Dermis blood vessel endothelial cell (primary cell): ENCODE measurements at places on chromosomes 5 and 9. TPM values are rescaled to one million over a fixed set of nuclear protein-coding genes. Genes with fewer than 3 reads are reported as not detected.
A peak's percentile ranks its signal among the peaks of the same experiment; 100 is the strongest.

DNA sequence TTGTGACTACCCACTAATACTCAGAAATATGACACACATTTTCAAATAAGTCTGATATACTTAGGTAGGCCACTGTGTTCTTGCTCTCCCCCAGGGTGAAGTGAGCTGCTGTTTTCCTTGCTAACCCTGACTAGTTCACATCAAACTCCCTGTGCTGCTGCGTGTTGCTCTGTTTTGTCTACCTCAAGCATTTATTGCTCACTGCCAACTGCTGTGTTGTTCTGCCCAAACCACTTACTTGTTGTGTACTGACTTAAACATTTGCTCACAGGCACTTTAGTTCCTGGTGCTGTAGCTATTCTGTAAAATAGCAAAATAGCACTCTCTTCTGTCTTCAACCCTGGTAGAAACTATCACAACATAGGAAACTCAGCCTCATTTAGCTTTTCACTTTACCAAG is 255.7 kb downstream of the HCN1 start:
- no peak for DNase-seq

The GZMA gene
- total RNA-seq, result not detected in 2 replicates

The SLCO4C1 gene
- total RNA-seq, result 0.14 and 0.17 TPM in 2 replicates

- DNase-seq, result no peak
These were observed 58.4 kb upstream of the NUDT12 start for GRCh38 chr5:103620851-103621547.

The SET gene
- 512 and 600 TPM in 2 replicates for total RNA-seq

The NREP gene
- total RNA-seq, result 24.9 and 39.0 TPM in 2 replicates

GRCh38 chr9:127360829-127361228 is 36.1 kb upstream of the SLC2A8 start:
- no peak for DNase-seq

DNA sequence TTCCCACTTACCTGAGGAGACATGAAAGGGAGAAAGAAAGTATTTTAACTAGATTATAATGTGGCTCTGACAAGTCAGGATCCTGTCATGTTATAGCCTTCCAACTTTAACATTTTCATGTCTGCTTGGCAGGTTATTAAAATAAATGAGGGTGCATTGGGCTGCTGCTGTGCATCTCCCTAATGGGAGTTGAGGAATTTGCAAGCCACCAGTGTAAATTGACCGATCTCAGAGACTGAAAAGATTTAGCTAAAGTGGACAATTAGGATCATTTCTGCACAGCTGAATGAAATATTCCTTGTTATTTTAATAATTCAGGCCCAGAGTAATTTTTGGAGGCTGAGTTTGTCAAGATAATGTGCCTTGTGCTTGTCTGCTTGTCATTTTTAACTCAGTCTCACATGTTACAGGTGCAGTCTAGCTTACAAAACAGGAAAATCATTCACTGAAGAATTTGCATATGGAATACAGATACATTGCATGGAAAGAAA is 366.3 kb upstream of the ADAMTS16 start:
- DNase-seq, result no peak

The CCDC152 gene
- 0.51 and 0.74 TPM in 2 replicates for total RNA-seq

- no peak for DNase-seq
These were observed 78.2 kb downstream of the FAM114A2 start for GRCh38 chr5:153960269-153961215.

GRCh38 chr5:58469896-58470295 is 10.0 kb upstream of the PLK2 start:
- DNase-seq, result no peak

DNA sequence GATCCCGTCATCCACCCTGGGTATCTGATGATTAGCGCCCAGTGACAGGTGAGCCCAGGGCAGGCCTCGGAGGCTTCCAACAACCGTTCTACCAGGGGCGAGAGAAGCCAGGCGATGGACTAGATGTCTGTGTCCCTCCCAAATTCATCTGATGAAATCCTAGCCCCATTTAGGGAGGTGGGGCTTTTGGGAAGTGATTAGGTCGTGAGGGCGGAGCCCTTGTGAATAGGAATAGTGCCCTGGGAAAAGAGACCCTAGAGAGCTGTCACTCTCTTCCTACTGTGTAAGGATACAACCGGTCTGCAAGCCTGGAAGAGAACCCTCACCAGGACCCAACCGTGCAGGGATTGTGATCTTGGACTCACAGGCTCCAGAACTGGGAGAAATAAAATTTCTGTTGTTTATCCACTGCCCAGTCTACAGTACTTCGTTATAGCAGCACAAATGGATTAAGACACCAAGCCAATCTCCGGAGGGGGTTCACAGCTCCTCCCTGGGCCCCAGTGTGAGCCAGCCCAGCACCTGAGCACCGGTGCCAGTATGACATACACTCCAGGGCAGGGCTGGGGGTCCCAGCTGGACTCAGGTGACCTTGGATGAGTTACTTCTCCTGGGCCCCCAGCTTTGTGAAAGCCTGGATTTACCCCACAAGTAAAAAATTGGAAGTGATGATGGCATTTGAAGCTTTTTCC is 162.2 kb downstream of the DAB2IP start:
- DNase-seq, result no peak

DNA sequence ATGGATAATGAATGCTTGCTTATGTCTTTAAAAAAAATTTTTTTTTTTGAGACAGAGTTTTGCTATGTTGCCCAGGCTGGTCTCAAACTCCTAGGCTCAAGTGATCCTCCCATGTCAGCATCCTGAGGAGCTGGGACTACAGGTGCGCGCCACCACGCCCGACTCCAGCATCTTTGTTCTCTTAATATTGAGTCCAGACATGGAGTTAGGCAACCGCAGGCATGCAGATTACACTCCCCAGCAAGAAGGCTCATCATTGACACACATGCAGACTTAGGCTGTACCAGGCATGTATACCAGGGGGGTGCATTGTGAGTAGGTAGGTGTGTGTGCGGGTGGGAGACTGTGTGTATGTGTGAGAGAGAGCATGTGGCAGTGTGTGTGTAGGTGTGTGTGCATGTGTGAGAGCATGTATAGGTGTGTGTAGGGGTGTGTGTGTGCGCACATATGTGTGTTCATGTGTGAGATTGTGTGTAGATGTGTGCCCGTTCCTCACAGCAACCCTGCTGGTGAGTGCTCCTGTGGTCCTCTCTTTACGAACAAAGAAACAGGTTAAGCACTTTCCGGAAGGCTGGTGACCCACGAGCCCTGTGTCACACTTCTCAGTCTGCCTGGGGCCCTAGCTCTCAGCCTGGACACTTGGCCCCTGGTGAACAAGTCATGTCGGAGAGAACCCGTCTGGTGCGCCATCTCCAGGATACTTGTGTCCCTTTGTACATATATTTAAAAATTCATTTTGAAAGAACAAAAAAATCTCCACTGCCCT is 6.2 kb downstream of the OBP2B start:
- no peak for DNase-seq

- DNase-seq, result no peak
These were observed 152.2 kb upstream of the OTULINL start for GRCh38 chr5:14429101-14430050.

The PROB1 gene
- 6.1 and 9.2 TPM in 2 replicates for total RNA-seq

The ADAMTS12 gene
- total RNA-seq, result 1.0 and 2.3 TPM in 2 replicates

DNA sequence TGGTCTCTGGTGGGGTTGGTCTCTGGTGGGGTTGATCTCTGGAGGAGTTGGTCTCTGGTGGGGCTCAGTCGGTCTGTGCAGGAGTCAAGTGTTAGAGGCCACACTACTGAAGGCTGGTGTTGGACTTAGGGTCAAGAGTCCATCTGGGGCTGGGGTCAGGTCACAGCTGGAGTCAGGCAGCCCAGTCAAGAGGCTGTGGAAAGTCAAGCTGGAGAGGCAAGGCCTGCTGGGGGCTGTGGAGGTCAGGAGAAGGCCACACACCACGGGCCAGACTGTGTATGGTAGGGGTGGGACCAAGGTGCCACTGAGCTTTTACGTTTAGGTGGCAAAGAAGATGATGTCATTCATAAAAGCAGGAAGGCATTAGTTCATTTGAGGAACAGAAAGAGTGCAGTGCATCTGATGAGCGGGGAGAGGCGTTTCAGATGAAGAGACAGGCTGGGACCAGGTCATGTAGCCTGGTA is 16.7 kb upstream of the CD74 start:
- DNase-seq, result no peak

The C5orf63 gene
- 1.5 and 1.9 TPM in 2 replicates for total RNA-seq

DNA sequence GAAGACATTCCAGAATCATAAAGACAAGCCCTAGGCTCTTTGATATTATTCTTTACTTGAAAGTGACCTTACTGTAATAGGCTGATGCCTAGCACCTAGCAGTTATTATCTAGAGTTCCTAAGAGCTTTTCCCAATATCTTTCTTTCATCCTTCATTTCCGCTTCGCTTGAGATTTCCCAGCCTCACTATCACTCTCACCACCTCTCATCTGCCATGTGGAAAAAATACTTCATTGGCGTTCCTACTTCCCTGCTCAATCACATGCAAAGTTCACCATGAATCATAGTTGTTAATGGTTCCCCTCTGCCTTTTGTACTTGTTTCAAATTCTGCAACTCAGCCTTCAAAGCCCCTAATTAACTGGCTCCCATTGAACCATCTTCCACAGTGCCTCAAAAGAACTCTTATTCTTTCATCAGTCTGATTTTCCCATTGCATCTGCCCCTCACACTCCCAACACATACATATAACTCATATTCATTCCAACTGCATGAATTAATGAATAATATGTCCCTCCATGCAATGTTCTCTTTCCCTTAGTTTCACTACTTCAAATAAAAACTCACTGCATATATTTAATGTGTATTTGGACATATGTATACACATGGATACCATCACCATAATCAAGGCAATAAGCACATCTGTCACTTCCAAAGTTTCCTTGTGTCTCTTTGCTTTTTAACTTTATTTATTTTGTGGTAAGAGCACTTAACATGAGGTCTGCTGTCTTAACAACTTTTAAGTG is 221.6 kb downstream of the PARP8 start:
- DNase-seq, result no peak

DNA sequence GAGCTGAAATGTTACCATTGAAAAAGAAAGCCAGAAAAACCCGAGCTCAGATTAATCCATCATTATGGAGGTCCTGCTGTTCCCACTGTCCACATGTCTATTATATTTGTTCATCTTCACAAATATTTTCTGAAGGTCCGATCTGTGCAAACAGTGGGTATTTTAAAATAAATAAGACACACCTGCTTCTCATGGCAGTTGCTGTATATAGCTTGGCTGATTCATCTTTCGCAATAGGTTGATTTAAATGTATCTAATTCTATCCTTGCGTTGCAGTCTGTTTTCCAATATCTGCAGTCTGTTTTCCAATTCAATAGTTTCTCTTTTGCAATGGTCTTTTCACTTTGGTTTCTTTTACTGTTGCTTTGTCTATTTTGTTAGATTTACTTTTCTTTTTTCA is 87.4 kb upstream of the PCA3 start:
- peak; percentile 27 for DNase-seq

DNA sequence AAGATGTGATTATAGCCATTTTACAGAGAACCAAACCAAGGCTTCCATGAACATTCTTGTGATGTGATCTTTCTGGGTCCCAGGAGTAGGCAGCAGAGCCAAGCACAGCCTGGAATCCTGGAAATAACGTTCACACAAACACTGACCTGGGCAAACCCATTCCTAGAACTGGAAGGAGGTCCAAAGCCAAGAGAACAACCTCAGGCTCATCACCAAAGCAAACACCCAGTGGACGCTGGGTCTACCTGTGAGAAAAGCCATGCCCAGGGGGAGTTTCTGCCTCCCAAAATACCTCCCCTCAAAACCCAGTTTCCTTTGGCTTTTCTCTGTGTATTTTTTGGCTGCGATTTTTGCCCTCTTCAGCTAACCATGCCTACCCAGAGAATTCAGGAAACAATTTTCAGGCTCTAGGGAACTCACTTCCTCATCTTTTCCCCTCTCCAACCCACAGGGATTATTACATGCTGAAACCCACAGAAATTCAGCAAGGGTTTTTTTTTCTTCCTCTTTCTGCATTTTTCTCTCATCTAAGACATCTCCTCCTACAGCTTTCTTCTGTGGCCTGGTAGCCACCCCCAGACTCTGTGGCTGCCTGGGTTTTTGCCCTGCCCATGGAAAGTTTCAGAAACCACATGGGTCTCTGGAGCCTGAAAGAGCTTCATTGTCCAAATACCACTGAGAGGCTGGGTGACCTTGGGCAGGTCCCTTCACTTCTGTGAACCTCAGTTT is 75.0 kb downstream of the TNC start:
- no peak for DNase-seq

- DNase-seq, result no peak
These were observed 66.3 kb upstream of the PAPPA start for GRCh38 chr9:116087246-116087645.

DNA sequence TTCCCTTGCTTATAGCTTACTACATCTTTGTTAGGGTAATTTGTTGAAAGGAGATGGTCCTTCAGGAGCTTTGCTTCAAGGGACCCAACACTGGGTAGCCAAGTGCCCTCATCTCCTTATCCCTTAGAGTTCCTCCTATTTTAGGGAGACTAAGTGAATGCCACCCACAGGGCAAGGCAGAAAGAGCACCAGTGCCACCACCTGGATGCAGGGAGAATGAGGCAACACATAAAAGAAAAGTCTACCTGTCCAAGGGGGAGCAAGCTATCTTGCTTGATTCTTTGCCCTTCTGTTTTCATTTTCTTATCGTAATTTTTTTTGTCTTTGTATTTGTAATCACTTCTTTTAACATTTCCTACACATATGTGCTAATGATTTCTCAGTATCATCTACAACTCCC is 205.5 kb downstream of the NPR3 start:
- DNase-seq, result no peak

GRCh38 chr5:176675676-176676360 is 28.5 kb downstream of the TSPAN17 start:
- DNase-seq, result peak; percentile 35

GRCh38 chr5:154966081-154966841 is 25.4 kb downstream of the MRPL22 start:
- DNase-seq, result peak; percentile 95

GRCh38 chr9:69519470-69520240 is 152.5 kb downstream of the APBA1 start:
- DNase-seq, result peak; percentile 35

The HMMR gene
- total RNA-seq, result 16.2 and 60.2 TPM in 2 replicates

GRCh38 chr5:65185468-65185867 is 296.3 kb downstream of the ADAMTS6 start:
- DNase-seq, result no peak
